ENCODE measurements at places on chromosomes 3 and 15.

DNA sequence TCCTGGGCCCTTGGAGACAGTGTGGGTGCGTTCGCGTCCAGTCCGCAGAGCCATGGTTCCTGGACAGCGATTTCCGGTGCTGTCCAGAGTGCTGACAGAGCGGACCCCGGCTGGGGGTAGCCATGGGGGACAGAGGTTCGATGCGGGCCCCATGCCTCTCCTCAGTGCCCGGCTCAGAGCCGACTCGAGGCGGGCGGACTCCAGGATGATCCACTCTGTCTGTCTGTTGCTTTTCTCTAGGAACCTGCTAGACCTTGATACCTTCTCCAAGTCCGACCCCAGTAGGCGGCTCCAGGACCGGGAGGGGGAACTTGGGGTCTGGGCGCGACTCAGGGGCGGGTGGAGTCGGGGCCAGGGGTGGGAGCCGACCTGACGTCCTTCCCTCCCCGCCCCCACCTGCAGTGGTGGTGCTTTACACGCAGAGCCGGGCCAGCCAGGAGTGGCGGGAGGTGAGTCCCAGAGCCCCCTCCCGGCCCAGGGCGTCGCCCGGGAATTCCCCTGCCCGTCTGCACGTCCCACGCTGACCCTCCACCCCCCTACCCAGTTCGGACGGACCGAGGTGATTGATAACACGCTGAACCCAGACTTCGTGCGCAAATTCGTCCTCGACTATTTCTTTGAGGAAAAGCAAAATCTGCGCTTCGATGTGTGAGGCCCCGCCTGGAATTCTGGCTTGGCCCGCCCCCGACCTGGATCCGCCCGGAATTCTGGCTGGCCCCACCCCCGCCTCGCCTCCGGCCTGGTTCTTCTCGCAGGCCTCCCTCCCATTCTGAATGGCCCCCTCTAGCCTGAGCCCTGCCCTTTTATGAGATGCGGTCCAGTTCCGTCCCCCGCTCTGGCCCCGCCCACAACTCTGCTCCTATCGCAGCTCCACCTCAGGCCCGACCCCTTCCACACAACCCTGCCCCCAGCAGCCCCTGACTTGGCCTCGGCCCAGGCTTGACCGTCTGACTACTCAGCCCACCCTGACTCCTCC, 1.0 kb downstream of the CPNE9 start:
- DNase-seq = peak; percentile 81

DNA sequence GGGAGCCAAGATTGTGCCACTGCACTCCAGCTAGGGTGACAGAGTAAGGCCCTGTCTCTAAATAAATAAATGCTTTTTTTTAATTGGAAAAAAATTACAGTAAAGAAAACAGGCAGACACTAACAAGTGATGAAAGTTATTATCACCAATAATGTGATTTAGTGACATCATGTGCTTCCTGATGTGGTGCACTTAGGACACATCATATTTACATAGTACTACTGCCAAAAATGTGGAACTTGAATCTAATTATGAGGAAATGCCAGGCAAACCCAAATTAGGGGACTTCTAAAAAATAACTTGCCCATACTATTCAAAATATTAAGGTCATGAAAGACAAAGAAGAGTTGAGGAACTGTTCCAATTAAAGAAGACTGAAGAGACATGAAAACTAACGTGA, 30.8 kb downstream of the MAP4 start:
- no peak for DNase-seq

GRCh38 chr15:35911052-35911777, 365.2 kb upstream of the DPH6 start:
- no peak for DNase-seq

DNA sequence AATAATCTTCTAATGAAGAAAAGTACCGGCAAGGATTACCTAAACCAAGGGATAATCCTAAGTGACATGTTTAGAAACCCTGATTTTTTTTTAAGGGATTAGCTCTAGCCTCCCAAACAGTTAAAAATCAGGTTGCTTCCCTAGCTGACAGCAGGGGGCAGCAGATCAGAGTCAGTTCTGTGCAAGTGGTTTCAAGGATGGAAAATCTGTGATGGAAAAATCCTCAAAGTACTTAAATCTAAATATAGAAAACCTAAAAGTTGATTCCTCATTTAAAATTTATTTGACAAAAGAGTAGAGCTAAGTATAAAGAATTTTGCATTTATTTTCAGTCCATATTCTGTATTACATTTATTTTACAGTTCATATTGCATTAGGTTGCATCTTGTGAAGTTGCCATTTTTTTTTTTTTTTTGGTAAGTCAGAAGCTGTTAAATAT, 107.6 kb downstream of the PEX5L start:
- no peak for DNase-seq

GRCh38 chr15:42760759-42761158, 23.8 kb upstream of the CDAN1 start:
- DNase-seq = no peak

- no peak for DNase-seq
Observed at GRCh38 chr3:111917300-111917699, 58.2 kb downstream of the PHLDB2 start.

GRCh38 chr3:125442506-125442905, 67.4 kb upstream of the ZNF148 start:
- no peak for DNase-seq

- no peak for DNase-seq
Observed at GRCh38 chr3:155352900-155353490, 59.5 kb upstream of the STRIT1 start.

GRCh38 chr3:156642750-156643728, 31.4 kb upstream of the TIPARP start:
- DNase-seq = peak; percentile 21

- DNase-seq = no peak
Observed at GRCh38 chr3:145175626-145176025, 985.4 kb downstream of the PLOD2 start.

DNA sequence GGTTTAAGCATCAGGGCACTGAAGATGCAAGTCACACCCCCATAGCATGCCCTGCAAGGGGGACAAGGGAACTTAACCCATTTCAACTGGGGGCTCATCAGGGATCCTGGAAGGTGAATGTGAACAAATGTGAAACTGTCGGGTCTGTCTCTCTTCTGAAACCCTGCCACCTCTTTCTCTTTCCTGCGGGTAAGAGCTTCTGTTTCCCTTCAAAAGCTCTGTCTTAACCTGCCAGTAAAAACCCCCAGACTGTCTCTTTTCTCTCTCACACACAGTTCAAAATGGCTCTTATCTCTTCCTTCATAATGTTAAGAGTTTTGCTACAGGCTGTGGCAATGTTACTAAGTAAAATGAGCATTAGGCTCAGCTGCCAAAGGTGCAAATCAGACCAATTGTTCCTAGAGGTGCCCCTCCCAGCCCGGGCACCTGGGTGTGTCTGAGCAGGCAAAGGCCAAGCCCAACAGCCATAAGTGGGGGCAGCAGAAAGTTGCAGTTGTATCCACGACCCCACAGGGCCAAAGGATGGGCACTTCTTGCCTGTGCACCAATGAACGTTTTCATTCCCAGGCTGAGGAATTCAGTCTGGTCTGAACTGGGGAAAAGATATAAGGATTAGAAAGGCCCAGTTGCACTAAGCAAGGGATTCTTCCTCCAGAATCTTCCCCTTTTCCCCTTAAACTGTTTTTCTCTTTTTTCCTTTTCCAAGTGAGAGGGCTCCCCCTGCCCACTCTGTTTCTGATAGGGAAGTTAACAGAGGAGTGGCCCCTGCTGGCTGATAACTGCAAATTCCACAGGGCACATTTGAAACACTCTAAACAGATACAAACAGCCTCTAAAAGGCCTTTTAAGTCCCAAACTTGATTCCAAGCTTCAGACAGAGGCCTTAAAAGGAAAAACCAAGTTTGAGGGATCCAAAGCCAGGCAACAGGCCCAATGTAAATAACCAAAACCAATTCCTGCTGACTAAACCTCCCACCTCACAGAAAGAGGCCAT, 113.8 kb upstream of the EPHA6 start:
- DNase-seq = no peak

DNA sequence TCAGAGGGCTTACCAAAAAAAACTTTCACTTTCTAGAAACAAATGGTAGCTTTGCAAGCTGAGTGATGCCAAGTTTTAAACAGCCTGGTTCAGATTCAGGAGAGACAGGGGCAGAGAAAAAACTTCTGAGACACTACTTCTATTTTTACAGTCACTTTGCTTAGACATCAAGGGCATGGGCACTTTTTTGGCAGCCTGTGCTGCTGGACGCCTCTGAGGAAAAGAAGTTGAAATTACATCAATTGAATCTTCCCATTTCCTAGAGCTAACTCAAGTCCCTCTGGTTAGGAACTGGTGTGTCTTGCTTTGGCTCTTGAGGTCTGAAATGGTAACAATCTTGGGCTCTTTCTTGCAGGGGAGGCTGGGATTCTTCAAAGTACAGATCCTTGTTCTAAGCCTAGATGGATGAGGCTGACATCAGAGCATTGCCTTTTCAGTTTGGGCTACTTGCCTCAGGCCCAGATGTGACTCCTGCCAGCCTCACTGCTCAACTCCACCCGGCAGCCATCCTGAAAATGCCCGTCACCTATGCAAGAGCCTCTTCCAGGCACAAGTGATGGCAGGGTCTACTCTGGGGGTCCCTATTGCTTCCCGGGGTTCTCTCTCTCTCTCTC, 357.5 kb downstream of the FOXP1 start:
- DNase-seq = no peak

DNA sequence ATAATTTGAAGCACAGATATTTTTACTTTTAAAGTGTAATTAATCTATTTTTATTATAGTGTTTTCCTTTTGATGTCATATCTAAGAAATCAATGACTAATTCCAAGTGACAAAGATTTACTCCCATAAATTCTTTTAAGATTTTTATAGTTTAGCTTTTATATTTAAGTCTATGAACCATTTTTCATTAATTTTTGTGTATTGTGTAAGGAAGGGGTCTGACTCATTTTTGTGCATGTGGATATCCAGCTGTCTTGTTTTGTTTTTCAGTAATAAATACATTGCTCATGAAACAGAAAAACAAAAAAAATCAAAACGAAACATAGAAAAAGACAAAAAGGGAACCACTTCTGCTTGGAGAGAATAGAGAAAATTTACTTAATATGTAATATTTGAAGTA, 145.1 kb downstream of the EPHA6 start:
- DNase-seq = no peak

- no peak for DNase-seq
Observed at GRCh38 chr15:51776952-51777569, 25.7 kb downstream of the TMOD2 start.

- no peak for DNase-seq
Observed at GRCh38 chr3:152635389-152635788, 199.5 kb upstream of the P2RY1 start.

- DNase-seq = no peak
Observed at GRCh38 chr3:103006526-103007183, 571.8 kb downstream of the ZPLD1 start.

GRCh38 chr15:40439960-40440742, 602 bp upstream of the BAHD1 start:
- no peak for DNase-seq

- peak; percentile 26 for DNase-seq
Observed at GRCh38 chr15:72178976-72179585, 18.5 kb downstream of the GRAMD2A start.

DNA sequence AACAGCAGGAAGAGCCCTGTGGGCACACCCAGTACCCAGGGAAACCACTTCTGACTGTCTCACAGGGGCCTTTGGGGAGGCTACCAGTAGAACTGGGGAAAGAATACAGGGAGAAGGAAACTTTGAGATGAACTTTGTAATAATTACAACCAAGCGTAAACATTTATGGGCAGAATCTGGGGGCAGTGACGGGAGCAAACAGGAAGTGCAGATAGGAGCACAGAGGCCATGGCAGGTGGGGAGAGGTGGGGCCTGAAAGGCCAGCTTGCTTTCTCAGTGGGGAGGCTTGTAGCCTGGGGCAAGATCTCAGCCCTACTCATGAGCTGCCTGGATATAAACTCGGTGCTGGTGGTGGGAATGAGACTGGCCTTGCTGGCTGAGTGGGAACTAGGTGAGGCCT, 209.8 kb downstream of the PLCH1 start:
- no peak for DNase-seq

DNA sequence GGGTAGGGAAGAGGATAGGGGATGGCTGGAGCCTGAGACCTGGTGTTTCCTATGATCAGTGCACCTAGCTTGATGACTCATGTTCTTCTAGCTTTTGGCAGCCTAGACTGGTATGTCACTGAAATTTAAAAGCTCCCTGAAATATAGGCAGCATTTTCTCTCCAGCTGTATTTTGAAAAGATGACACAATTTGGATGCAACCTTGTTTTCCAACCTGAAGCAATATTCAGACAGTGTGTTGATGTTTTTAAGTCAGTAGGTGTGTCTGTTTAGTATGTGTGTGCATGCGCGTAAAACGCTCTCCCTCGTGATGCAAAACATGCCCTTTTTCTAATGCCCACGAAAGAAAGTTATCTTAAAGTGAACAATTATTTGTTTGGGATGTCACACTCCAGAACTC, 58.5 kb downstream of the RPL22L1 start:
- no peak for DNase-seq

GRCh38 chr15:70447928-70448698, 315.2 kb downstream of the UACA start:
- peak; percentile 63 for DNase-seq

DNA sequence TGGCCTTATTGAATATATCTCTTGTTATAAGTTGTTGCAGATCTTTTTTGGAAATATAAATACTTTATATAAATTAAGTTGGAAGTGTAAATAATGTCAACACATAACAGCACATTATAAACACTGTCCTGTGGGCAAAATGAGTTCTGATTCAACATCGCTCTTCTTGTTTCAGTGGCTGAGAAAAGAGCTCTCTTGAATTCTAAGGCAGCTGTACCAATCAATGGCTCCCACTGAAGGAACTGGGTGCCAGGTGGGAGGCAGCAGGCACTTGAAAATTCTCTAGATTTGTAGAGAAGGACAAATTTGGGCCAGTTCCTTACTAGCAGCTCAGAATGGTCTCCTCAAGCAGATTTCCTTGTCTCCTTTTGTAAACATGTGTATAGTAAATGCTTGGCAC, 45.6 kb downstream of the CHST2 start:
- DNase-seq = no peak

DNA sequence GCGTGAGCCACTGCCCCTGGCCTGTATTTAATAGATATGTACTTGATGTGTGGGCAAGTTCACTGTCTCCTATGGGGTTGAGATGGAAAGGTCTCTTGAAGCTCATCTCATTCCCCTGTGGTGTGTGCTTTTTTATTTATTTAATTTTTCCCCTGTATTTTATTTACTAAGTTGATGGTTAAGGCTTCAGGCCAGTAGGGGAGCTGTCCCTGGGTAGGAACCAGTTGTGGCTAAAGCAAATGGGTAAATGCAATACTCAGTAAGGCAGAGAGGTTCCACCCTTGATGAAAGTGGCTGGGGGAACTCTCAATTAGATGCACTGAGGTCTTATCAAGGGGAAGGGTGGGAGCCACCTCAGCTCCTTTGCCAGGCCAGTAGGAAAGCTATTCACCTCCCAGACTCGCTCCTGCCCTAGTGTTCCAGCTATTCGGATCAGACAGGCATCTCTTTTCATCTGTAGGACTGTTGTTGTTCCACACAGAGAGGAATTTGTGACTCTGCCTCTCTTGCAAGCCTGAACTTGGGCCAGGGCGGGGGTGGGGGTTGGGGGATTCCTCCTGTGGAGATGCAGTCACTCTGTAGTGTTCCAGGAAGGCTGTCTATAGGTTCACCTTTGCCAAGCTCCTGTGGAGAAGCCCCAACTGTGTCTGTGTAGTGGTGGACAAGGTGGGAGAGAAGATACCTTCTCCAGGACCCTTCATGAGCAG, 26.1 kb downstream of the PCCB start:
- DNase-seq = no peak
